Suprapubic skin (tissue), 4 donors: ENCODE measurements at places on chromosomes 6 and 20.

- DNase-seq = no peak
Measured at GRCh38 chr6:144029452-144029851, 21.4 kb upstream of the PLAGL1 start.

- no peak for DNase-seq
Measured at GRCh38 chr20:58886546-58886945, 34.0 kb downstream of the GNAS start.

GRCh38 chr6:16706029-16706428 lies 55.2 kb downstream of the ATXN1 start:
- no peak for DNase-seq

GRCh38 chr6:24640166-24640565 lies 5.8 kb downstream of the KIAA0319 start:
- no peak for DNase-seq

DNA sequence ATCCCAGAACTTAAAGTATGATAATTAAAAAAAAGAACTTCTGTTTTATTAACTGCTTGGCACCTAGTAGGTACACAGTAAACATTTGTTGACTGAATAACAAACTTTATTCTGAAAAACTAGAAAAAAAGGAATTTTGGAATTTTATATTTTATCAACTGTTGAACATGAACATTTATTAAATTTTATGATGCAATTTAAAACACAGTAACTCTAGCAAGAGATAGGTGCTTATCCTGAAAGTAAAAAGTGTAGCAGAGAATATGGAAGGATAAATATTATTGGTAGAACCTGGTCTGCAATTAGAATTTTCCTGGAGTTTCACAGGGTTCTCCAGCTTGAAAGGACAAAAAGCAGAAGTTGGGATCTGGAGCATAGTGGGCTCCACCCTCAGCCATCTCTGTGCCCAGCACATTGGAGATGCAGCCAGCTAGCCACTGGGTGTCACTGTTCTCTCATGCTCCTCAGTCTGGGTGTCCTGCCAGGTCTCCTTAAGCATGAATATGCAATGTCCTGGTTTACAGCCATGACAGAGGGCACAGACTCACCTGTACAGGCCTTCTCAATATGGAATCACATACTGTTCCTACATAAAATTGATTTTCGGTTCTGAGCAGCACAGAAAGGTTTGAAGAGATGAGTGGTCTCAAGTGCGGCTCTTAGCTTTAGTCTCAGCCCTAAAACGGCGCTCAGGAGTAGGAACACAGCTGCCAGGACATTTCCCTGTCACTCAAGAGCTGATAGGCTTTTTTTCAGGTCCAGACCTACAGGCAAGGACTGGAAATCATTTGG lies 31.7 kb upstream of the IL20RA start:
- DNase-seq = no peak

DNA sequence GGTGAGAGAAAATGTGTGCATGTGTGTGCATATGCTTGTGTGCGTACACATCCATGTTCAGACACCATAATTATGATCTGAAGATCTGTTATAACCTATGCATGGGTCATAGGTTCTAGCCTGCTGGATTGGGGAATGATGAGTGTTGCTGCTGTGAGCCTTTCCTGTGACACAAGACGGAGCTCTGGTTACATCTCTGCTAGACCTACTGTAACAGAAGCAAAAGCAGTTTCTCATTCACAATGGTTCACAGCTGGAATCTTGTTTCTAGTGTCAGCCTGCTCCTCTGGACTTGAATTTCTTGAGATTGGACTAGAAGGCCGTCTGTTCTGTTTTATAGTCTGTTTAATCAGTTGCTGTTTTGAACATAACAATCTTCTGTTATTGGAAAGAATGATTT lies 40.1 kb downstream of the DEFB114 start:
- DNase-seq = no peak
